ENCODE measurements at places on chromosomes 3 and 15. TPM values are rescaled to one million over a fixed set of nuclear protein-coding genes. Genes with fewer than 3 reads are reported as not detected.

DNA sequence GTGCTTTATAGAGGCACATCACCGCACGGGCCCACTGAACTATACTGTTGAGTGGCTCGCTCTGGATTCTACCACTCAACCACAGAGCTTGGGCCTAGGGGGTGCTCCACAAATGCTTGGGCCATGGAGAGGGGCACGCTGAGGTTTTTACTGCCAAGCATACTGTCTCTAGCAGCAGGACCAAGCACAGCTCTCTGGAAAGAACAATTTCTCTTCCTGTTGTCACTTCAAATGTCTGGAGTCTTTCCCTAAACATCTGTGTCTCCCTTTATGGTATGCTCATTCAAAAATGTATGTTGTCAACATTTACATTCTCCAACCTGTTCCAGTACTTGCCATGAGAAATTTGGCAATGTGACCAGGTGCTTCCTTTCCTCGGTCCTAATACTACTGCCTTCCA lies 114.7 kb upstream of the TPM1 start:
- no peaks in the 10 kb centered on the region for H3K4me1 ChIP-seq
- H3K27ac ChIP-seq = no peak overlapping the region
- no peak for DNase-seq

- H3K27me3 ChIP-seq = no peaks in the 10 kb centered on the region
- no peak overlapping the region for H3K4me3 ChIP-seq
- no peak overlapping the region for H3K27ac ChIP-seq
- H3K36me3 ChIP-seq = peaks cover 33% of the 10 kb centered on the region
Observed at GRCh38 chr3:119494597-119494996, 3.8 kb upstream of the TIMMDC1 start.

- H3K27me3 ChIP-seq = peaks cover 4% of the 10 kb centered on the region
- no peaks in the 10 kb centered on the region for H3K36me3 ChIP-seq
- DNase-seq = no peak
- no peak overlapping the region for H3K4me3 ChIP-seq
Observed at GRCh38 chr3:97417-98258, 98.9 kb upstream of the CHL1 start.

GRCh38 chr15:40799523-40799922 lies 7.4 kb upstream of the ZFYVE19 start:
- H3K27me3 ChIP-seq = no peaks in the 10 kb centered on the region
- H3K4me3 ChIP-seq = no peak overlapping the region
- peaks cover 37% of the 10 kb centered on the region for H3K36me3 ChIP-seq
- H3K27ac ChIP-seq = no peak overlapping the region
- peaks cover 13% of the 10 kb centered on the region for H3K4me1 ChIP-seq

BLOC1S6 gene
- total RNA-seq = 39.4 TPM

All from activated B cell treated with CpG ODN at 0.5 μM for 24 hours (primary cell).